IMR-90 (cell line): ENCODE measurements at places on chromosomes 1 and 21. TPM values are rescaled to one million over a fixed set of nuclear protein-coding genes. Genes with fewer than 3 reads are reported as not detected.

The CYP4Z1 gene
- total RNA-seq, result not detected in 2 replicates

The ATP1A4 gene
- total RNA-seq, result not detected in 2 replicates

The CLSTN1 gene
- total RNA-seq, result 30.1 and 31.9 TPM in 2 replicates

The SLC25A24 gene
- 20.4 and 45.3 TPM in 2 replicates for total RNA-seq

The KANK4 gene
- not detected in 2 replicates for total RNA-seq

The SYT6 gene
- not detected in 2 replicates for total RNA-seq

The ITLN2 gene
- not detected in 2 replicates for total RNA-seq

The ALX3 gene
- total RNA-seq, result not detected in 2 replicates

The MASP2 gene
- not detected in 2 replicates for total RNA-seq

The C4BPB gene
- total RNA-seq, result not detected in 2 replicates

The CD244 gene
- total RNA-seq, result not detected in 2 replicates
